ENCODE measurements at places on chromosomes 6 and 20.

- peak; percentile 71 for DNase-seq
Observed at GRCh38 chr20:32780749-32781655, 18.8 kb downstream of the DNMT3B start.

GRCh38 chr6:157568702-157569101 is 187.7 kb downstream of the ZDHHC14 start:
- DNase-seq = no peak

- DNase-seq = no peak
Observed at GRCh38 chr6:116277124-116277523, 2.6 kb downstream of the TSPYL1 start.

- DNase-seq = no peak
Observed at GRCh38 chr6:100663219-100663863, 198.6 kb upstream of the SIM1 start.

- DNase-seq = no peak
Observed at GRCh38 chr6:48986845-48987244, 476.2 kb downstream of the MMUT start.

DNA sequence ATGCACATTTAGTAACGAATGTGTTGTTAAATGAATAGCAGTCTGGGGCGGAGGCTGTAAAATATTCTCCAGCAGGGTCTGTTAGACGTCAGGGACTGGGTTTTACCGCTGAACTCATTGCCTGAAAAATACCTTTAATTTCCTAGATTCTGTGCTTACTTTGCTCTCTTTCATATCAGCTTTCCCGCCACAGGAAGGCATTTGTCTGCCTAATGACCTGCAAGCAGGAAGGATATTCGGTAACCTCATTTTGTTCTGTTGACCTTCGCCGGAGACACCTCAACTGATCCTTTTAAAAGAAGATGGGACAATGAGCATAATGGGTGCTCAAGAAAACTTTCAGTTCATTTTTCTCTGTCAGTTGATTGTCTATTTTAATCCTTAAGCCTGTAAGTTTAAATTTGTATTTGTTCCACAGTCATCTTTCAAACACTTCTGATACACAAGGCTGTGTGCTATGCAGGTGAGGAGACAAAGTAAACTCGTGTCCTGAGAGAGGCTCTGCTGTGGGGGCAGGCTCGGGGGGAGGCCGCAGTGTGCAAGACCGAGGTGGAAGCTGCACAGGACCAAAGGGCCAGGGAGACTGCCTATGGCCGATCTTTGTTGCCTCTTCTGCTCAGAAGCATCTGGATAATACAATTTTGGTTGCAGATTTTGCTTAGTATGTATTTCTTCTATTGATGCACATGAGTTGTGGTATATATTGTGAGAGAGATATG is 27.4 kb upstream of the SIM1 start:
- DNase-seq = no peak

- DNase-seq = no peak
Observed at GRCh38 chr20:34863421-34863965, 9.2 kb downstream of the GGT7 start.

- DNase-seq = no peak
Observed at GRCh38 chr6:27251112-27251605, 3.7 kb downstream of the PRSS16 start.

GRCh38 chr20:51811042-51811355 is 8.7 kb upstream of the SALL4 start:
- no peak for DNase-seq

DNA sequence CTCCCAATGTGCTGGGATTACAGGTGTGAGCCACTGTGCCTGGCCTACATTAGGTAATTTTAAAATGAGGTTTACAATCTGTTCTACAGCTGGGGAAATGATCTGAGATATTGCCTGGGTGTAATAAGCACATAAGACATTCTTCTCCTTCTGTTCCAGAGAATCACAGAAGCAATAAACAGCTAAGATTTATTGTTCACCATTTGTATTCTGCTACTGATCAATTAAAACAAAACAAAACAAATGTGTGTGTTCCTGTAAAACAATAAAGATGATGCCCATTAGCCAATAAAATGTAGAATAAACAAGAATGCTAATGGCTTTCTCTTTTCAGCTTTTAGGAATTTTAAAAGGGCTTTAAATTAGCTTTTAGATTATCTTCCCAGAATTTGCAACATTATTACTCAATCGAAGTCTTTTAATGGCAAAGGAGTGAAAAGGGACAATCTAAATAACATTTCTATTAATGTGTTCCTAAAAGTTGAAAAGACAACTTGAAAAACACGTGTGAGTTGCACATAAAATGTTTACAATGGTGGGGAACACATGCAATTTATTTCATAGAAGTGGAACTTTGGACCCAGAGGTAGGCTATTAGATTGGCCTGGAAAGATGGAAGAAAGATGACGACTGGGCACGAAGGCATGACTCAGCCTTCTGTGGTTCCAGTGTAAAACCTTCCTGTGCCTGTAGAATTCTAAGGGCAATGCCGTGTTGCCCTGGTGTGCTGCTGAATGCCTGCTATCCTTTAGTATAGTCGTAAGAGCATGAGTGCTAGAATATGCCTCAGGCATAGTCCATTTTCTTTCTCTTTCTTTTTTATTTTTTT is 29.0 kb upstream of the DEK start:
- no peak for DNase-seq

GRCh38 chr6:20058912-20059311 is 153.4 kb downstream of the MBOAT1 start:
- no peak for DNase-seq

GRCh38 chr6:7198833-7199800 is 91.4 kb downstream of the RREB1 start:
- DNase-seq = no peak

DNA sequence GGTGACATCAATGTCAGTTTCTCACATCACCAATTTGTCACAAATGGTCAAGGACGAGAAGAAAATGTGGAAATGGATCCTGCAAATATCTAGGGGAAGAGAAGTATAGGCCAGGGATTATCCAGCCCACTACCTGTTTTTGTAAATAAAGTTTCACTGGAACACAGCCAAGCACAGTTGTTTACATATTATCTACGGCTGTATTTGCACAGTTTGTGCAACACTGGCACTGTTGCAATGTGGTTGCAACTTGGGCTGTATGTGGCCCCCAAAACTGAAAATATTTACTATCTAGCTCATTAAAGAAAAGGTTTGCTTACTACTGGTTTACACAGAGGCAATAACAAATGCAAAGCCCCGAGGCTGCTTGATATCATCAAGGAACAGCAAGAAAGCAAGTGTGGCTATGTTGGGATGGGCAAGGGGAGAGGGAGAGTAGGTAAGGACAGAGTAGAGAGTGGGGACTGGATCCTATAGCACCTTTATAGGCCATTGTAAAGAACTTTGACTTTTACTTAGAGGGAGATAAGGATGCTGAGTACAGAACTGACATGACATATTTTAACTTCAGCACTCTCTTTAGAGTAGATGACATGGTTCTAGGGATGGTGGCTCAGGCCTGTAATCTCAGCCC is 11.8 kb upstream of the STXBP5 start:
- no peak for DNase-seq

DNA sequence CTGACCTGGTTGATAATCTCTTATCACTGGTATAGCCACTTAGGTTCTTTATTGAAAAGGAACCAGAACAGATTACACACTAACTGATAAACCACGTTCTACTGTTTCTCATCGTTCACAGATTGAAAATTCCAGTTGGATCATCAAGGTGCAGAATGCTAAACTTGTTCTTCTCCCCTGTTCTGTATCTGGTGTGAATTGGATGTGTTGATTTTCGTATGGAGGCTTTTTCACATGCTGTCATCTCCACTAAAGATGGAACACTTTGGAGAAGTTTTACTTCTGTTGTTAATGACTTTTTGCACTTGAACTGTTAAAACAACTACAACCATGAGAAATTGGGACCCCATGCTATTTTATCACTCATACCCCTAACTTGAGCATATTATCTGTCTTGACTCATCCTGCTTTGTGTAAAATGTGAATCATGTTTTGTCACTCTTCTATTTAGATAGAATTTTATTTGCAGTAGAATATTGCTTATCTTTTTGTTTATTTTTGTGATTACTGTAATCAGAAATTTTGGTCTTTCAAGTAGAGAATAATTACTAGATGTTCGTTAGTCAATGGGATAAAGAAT is 17.5 kb downstream of the VAPB start:
- DNase-seq = no peak

GRCh38 chr6:20332441-20333006 is 69.2 kb upstream of the E2F3 start:
- no peak for DNase-seq

DNA sequence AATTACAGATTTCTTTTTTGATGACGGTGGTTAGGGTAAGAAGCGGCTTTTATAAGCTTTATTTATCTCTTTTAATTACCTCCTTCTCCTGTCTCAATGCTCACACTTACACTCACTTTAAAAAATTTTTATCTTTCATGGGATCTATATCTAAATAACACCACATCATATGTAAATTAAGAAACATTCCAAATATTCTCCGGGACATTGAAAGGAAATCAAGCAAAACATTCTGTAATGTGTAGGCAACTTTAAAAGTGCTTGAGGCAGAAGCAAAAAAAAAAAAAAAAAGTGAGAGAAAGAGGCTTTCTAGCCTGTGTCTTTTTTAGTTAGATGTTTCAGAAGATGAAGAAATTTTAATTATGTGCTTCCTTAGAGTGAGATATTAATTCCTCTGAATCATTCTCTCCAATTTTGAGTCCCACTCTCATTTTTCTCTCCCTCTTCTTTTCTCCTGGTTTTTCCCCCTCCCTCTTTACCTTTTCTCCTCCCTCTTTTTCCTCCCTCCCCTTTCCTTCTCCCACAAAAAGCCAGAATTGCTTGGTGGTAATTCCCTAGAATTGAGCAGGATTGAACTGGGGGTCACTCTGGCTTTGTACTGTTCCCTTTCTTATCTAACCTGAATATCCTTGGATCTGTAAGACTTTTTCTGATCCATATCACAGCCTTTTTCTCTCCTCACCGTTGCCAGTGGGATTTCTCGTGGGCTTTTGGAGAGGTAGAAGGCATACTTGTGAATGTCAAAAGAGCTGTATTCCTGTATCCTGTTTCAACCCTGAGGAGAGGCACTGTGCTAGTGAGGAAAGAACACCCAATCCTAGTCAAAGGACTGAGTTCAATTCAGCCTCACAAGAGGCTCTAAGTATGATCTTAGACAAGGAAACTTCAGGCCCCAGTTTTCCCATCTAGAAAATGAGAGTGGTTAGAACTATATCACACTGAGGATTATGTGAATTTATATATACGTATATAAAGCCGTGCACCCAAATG is 30.4 kb downstream of the KCNQ5 start:
- no peak for DNase-seq

- DNase-seq = peak; percentile 8
Observed at GRCh38 chr6:30890646-30891449, 6.5 kb downstream of the DDR1 start.

GRCh38 chr6:108960601-108961000 is 112.4 kb downstream of the ARMC2 start:
- no peak for DNase-seq

- no peak for DNase-seq
Observed at GRCh38 chr6:71902261-71902660, 15.9 kb downstream of the RIMS1 start.

DNA sequence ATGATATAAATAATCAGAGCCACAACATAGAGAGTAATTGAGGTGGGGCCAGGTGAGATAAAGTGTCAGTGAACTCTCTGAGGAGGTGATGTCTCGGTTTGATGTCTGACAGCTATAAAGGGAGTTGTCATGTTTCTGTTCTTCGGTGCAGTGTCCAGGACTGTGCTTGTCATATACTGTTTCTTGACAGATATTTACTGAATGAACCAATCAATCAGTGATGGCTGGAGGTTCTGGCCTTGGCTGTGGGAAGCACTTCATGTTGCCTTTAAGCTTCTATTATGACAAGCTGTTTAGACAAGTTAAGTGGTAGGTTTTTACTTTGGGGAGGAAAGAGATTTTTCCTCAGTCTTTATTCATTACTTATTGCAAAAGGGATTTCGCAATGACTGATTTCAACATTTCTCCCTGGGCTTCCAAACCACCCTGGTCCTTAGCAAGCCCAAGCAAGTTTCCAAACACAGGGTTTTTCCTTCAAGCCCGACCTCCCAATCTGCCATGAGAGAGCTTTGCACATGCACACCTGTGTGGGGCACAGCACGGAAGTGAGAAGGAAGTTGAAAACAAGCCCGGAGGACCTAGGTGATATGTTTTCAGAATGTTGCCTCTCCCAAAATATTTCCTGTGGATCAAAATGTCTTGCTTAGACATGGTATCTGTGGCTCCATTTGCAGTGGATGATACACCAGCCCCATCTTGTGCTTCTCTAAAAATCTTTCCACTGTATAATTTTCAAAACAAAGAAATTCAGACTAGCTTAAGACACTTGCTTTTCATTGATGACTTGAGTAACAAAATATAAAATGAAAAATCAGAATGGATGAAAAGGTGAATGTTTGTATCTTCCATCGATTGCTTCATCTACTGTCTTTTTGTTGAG is 567.3 kb upstream of the BTBD3 start:
- DNase-seq = no peak
